ENCODE measurements at places on chromosomes 1 and 21.

- DNase-seq, result no peak
These were observed 48.9 kb downstream of the CD247 start for GRCh38 chr1:167469280-167469965.

GRCh38 chr21:16978309-16978895 lies 534.4 kb upstream of the CXADR start:
- no peak for DNase-seq

- DNase-seq, result no peak
These were observed 15.6 kb upstream of the DMBX1 start for GRCh38 chr1:46473991-46474390.

- no peak for DNase-seq
These were observed 57.4 kb upstream of the ADAMTS5 start for GRCh38 chr21:27024301-27024700.

DNA sequence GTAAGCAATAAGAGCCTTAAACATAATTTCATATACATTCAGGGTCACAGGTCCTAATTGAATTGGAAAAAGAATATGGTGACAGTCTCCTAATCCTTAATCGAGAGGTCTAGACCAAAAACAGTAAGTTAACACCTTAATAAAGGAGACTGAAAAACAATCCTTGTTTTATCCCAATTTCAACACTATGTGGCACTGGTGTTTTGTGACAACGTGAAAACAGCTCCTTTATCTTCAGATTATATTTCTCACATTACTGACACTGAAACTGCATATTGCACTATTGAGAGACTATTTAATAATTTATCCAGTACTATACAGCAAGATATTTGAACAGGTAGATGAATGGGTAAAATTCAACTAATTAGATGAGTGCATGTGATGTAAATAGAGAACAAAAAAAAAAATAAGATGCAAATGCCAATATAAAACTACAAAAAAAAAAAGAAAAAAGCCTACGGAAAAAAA lies 34.1 kb downstream of the TP53BP2 start:
- peak; percentile 61 for DNase-seq

DNA sequence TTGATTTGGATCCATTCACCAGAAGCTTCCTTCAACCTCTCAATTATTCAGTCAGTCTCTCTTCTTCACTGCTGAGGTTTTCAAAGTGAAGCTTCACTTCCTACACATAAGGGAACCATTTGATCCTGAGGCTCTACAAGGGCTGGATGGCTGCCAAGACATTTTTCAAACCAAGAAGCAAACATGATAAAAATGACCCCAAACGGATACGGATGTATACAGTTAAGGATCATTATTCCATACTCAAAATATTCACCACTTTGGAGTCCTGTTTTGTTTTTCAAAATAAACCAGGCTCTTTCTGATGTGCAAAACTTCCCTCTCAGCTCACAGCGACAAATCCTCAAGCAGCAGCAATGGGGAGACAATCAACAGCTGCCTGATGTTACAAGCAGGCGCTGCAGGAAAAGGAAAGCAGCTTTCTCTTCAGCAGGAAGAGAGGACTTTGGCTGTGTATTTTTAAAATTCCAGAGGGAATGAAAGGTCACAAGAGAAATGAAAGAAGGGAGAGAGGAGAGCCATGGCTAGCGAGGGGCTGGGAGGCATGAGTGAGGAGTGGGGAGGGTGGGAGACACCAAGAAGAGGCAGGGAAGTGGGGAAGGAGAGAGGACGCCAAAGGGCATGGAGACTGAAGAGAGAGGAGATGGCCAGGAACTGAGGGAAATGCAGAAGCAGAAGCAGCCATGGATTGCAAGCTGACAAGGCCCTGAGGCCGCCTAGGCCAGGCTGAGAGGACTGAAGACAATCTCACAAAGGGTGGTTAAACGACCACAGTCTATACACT lies 145.4 kb downstream of the SLC45A1 start:
- peak; percentile 61 for DNase-seq

DNA sequence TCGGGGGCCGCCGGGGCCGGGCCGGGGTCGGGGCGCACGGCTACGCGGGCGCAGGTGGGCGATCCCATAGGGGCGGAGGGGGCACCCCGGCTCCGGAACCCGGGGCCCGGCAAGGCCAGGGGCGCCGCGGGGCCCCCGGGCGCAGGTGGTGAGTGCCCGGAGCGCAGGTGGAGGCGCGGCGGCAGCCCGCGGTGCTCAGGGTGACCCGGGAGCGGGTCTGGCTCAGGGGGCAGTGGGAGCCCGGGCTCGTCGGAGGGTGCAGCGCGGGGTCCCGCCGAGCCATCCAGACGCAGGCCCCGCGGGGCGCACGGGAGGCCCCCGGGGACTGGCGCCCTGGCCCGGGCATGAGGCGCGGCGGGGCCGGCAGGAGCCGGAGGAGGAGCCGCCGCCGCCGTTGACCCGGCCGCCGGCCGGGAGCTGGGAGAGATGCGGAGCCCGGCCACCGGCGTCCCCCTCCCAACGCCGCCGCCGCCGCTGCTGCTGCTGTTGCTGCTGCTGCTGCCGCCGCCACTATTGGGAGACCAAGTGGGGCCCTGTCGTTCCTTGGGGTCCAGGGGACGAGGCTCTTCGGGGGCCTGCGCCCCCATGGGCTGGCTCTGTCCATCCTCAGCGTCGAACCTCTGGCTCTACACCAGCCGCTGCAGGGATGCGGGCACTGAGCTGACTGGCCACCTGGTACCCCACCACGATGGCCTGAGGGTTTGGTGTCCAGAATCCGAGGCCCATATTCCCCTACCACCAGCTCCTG lies 489 bp downstream of the CELSR2 start:
- DNase-seq, result no peak

- peak; percentile 62 for DNase-seq
These were observed 630 bp downstream of the MTF2 start for GRCh38 chr1:93079685-93080141.

DNA sequence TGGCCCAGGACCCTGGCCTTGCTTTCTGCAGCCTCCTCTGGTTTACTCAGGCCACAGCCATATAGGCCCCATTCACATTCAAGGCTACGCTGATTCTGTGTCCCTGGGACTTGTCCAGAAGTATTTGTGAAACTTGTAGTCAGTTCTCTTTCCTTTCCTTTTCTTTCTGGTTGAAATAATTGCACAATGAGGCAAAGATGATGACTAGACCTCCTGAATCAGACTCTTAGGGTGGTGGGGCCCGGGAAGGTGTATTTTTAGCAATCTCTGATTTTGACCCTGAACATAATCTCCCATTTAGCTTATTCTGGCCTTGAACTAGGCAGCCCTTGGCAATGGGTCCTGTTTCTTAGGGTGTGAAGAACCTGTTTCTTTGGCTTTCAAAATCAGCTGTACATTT lies 39.9 kb downstream of the STUM start:
- DNase-seq, result peak; percentile 39

- DNase-seq, result peak; percentile 63
These were observed 496.1 kb downstream of the PTPRU start for GRCh38 chr1:29732453-29732852.

DNA sequence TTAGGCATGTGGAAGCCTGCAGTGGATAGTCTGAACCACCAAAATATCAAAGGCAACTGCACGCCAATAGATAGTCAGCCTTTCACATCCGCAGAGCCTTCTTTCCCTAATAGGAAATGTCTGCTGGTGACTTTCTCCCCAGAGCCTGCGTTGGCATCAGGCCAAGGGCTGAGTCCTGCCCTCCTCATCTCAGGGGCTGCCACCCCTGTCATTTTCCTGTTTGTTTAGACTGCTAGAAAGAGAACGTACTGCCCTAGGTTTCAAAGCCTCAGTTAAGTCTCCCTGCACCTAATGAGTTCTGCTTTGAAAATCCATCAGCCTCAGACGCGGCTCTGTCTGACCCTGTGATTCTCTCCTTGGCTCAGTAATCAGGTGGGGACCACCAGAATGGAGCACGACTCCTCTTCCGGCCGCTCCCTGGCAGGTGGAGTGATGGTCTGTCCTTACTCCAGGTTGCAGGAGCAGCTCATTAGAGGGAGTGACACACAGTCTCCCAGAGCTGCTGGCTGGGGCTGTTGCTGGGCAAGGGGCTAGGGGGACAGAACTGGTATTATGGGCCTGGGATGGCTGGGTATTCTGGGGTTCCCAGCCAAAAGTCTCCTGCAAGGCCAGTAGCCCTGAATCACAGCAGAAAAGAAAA lies 27.3 kb downstream of the STUM start:
- DNase-seq, result no peak

- DNase-seq, result no peak
These were observed 273.0 kb downstream of the PAPPA2 start for GRCh38 chr1:176736015-176736414.

DNA sequence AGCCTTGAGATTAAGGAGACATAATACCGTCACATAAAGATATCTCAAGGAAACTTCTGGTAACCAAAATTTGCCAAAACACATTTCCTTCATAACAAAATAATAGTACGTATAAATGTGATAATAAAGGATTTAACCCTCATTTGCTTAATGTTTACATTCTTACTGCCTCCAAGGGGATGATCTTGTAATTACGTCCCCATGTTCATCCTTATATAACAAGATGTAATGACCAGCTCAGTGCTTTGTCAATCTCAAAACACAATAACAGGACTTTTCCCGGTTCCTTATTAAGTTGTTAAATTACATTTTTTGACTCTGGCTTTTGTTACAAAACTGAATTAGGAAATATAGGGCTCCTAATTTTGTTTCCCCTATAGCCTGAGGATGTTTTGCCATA lies 41.3 kb upstream of the UHMK1 start:
- DNase-seq, result no peak

DNA sequence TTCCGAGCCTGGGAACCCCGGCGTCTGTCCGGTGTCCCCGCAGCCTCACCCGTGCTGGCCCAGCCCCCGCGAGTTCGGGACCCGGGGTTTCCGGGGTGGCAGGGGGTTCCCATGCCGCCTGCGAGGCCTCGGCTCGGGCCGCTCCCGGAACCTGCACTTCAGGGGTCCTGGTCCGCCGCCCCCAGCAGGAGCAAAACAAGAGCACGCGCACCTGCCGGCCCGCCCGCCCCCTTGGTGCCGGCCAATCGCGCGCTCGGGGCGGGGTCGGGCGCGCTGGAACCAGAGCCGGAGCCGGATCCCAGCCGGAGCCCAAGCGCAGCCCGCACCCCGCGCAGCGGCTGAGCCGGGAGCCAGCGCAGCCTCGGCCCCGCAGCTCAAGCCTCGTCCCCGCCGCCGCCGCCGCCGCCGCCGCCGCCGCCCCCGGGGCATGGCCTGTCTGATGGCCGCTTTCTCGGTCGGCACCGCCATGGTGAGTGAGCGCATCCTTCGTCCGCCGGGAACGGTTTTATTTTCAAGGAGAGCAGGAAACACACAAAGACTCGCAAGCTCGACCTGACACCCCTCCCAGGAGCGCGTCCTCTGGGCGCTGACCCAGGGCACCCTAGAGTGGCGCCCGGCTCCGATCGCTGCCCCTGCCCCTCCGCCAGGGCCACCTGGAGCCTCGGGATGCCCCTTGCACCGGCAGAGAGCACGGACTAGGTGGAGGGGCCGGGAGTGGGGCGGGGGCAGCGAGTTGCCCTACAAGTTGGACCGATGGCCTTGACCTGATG lies at the start of gene ABCG1:
TSS of gene ABCG1 (plus strand) at position 305 of the 770 bp plus-strand sequence. CDS start at position 428, 123 bp downstream.
- DNase-seq, result peak; percentile 35

- no peak for DNase-seq
These were observed 18.3 kb downstream of the ATP2B4 start for GRCh38 chr1:203644661-203645510.
